ENCODE measurements at places on chromosomes 11 and 22.

DNA sequence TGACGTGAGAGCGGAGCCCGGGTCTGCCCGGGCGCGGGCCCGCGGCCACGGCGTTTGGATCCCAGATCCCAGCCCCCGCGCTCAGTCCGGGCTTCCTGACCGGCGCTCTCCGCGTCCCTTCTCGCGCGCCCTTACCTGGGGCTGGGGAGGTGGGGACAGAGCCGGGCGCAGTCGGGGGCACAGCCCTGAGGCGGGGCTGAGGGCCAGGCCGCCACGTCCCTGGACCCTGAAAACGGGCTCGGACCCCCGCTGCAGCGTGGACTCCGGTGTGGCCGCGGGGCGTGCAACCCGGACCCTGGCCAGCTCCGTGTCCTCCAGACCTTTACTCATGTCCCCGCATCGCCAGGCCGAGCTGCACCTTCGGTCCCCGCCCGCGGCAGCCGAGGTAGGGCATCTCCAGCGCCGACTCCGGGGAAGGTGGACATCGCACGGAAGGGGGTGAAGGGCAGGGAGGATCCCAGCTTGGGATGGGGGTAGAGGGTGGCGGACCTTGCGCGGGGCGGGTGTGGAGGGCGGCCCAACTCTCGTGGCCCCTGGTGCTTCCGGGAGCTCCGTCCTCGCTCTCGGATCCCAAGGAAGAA is 9.9 kb upstream of the AIFM3 start:
- no peak for DNase-seq

GRCh38 chr11:17563231-17563646 is 16.2 kb downstream of the OTOG start:
- peak; percentile 12 for DNase-seq

- DNase-seq = no peak
These were observed 77.4 kb upstream of the OR5AK2 start for GRCh38 chr11:56911312-56911711.

GRCh38 chr11:10601837-10602236 is 33.4 kb upstream of the LYVE1 start:
- no peak for DNase-seq

DNA sequence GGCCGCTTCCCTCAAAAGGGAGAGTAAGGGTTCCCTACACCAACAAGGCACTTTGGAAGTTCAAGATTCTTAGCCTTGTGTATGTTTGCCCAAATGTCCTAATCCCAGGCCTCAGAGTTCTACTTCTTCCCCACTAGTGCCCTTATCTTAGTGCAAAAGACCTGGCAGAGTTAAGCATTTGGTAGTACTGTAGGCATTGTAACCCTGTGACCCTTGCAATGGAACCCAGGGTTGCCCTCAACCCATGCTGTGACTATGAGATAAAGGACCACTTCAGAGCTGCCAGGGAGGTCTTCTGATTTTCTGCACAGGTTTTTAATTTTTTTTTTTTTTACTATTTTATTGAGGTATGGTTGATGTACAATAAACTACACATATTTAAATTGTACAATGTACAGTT is 65.1 kb downstream of the C11orf65 start:
- DNase-seq = no peak

- DNase-seq = no peak
These were observed 213.5 kb upstream of the NAV2 start for GRCh38 chr11:19499026-19499669.

DNA sequence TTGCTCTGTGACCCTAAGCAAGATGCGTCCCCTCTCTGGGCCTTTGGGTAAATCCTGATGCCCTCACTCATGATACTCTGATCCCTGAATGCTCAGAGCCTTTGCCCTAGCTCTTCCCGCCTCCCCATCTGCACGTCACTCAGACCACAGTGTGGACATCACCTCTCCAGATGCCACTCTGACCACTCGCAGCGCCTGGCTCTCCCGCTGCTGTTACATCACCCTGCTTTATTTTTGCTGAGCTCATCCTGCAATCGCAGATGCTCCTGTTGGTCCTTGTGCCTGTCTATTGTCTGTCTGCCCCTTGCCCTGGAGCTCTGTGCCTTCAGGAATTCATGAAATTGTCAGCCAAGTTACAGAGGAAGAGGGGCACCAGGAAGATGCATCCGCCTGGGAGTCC is 5.5 kb downstream of the OSM start:
- no peak for DNase-seq

- no peak for DNase-seq
These were observed 21.4 kb downstream of the XRRA1 start for GRCh38 chr11:74927496-74927895.

DNA sequence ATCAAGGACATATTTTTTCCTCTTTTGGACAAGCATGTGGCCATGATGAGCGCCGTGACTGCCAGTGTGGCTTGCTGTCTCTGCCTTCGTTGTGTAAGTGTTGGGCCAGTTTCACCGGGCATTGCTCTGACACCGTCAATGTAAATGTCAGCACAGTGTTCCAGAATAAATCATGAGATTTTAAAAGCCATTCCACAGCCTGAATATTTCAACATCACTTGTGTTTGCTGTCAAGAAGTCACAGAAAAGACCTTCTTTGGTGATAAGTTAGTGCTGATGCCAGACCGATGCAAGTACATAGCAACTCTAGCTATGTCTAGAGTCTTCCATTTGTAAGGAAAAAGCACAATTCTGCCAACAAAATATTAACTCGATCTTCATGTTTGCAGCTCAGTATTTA is 467.8 kb downstream of the TBC1D22A start:
- DNase-seq = no peak
